ENCODE measurements at places on chromosomes 1 and 21. TPM values are rescaled to one million over a fixed set of nuclear protein-coding genes. Genes with fewer than 3 reads are reported as not detected.

MCOLN3 gene
- total RNA-seq: 2.1 TPM

SNIP1 gene
- 29.3 TPM for total RNA-seq

ZFP69B gene
- total RNA-seq: 6.3 TPM

ZSCAN20 gene
- 2.6 TPM for total RNA-seq

RIPPLY3 gene
- not detected for total RNA-seq

NCF2 gene
- total RNA-seq: 7.5 TPM

TPTE gene
- total RNA-seq: not detected

LYSMD1 gene
- total RNA-seq: 6.1 TPM

- peak; percentile 20 for DNase-seq
Measured at GRCh38 chr1:225462714-225463574, 35.1 kb upstream of the LBR start.

DNA sequence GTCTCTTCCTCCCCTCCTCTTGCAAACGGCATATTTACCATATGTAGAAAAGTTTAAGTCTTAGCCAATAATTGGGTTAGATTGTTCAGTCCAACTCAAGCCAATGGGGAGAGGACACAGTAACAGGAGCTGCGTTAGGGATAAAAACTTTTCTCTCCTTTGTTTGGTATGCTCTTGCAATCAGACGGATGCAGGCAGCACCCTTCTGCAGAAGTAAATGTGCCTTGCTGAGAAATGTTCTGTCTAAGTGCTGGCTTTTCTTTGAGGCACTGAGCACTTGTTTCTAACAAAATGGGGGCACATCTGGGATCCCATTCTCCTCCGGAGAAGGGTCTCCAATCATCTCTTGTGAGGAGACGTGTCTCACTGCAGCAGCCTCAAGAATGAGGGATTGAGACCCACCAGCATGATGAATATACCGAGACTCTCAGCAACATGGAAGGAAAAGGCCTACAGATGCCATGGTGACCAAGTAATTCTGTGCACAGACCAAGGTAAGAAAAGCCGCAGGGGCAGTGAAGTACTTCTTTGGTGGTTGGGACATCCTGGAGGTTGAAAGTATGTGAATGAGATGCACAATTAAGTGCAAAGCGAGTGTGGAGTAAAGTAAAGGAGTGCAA, 20.7 kb upstream of the GNG4 start:
- no peak for DNase-seq

DNA sequence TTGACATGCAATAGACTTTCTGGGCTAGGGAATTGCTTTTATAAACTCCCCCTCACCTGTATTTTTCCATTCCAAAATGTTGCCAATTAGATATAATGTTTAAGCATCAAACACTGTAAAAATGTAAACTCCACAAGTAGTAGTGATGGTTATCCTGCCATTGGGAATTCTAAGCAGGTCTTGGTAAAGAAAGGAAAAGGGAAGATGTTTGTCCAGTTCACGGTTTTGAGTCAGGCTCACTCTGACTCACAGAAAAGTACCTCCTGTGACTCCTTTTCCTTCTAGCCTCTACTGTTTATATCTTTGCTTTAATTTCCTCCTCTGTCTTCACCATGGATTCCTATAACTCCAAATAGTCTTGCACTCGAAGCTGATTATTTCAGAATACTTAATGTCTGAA, 19.0 kb upstream of the PTPN14 start:
- no peak for DNase-seq

- DNase-seq: no peak
Measured at GRCh38 chr1:172801771-172802322, 142.9 kb downstream of the FASLG start.

DNA sequence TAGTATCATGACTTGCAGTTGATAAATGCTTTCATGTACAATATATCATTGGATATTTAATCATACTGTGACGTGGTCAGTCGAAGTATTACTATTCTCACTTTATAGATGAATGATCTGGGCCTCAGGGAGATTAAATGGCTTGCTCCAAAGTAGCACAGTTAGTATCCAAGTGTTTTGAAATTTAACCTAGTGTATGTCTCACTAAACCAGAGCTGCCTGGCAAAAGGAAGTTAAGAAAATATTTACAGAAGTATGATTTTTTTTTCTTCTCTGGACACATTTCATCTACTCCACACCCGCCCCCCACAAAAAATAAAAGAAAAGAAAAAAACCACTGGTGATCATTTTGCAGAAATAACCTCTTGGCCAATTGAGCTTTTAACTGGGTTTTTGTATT, 71.9 kb upstream of the CXADR start:
- DNase-seq: no peak

DNA sequence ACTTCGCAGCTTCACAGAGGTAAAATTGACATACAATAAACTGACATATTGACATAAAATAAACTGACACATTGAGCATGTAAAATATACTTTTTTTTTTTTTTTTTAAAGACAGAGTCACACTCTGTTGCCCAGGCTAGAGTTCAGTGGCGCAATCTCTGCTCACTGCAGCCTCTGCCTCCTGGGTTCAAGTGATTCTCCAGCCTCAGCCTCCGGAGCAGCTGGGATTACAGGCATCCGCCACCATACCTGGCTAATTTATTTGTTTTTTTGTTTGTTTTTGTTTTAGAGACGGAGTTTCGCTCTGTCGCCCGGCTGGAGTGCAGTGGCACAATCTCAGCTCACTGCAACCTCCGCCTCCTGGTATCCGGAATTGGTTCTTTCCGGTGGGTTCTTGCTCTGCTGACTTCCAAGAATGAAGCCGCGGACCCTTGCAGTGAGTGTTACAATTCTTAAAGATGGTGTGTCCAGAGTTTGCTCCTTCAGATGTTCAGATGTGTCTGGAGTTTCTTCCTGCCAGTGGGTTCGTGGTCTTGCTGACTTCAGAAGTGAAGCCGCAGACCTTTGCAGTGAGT, 48.4 kb upstream of the CLIC4 start:
- no peak for DNase-seq

DNA sequence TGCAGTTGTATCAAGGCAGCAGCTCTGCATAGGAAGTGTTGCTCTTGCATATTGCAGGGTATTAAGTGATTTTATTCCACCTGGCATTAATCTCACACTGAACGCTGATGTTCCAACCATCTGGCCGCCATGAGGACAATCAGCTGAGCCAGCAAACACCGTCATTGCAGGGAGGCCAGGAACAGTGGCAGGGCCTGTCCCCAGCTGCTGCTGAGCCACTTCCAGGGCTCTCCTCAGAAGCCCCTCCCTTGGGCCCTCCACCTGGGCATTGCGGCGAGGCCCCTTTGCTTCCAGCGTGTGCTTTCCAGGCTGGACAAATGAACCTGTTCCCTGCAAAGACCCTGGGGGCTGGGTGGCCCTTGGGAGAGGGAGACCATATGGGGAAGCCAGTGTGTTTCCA, 171.6 kb upstream of the C1orf174 start:
- DNase-seq: no peak

- DNase-seq: no peak
Measured at GRCh38 chr1:110433803-110434202, 17.1 kb upstream of the PROK1 start.

- no peak for DNase-seq
Measured at GRCh38 chr1:219692981-219693380, 80.1 kb upstream of the ZC3H11B start.
